ENCODE measurements at places on chromosomes 1 and 21. TPM values are rescaled to one million over a fixed set of nuclear protein-coding genes. Genes with fewer than 3 reads are reported as not detected.

MASP2 gene
- polyA plus RNA-seq, result 5.8 TPM

TRIM17 gene
- polyA plus RNA-seq, result 1.3 TPM

GRCh38 chr1:179808503-179808902 is 65.4 kb downstream of the FAM163A start:
- DNase-seq, result no peak
- peaks cover 13% of the 10 kb centered on the region for H3K4me1 ChIP-seq
- H3K36me3 ChIP-seq, result no peaks in the 10 kb centered on the region
- no peaks in the 10 kb centered on the region for H3K27me3 ChIP-seq
- no peak overlapping the region for H3K4me3 ChIP-seq

- H3K36me3 ChIP-seq, result no peaks in the 10 kb centered on the region
- no peak overlapping the region for H3K4me3 ChIP-seq
- no peak for DNase-seq
Observed at GRCh38 chr1:87851490-87851889, 522.8 kb downstream of the LMO4 start.

- H3K27me3 ChIP-seq, result peaks cover 2% of the 10 kb centered on the region
- H3K27ac ChIP-seq, result no peak overlapping the region
- no peak overlapping the region for H3K4me3 ChIP-seq
- H3K4me1 ChIP-seq, result peaks cover 23% of the 10 kb centered on the region
- no peaks in the 10 kb centered on the region for H3K36me3 ChIP-seq
Observed at GRCh38 chr1:157150631-157151030, 12.4 kb upstream of the ETV3 start.

TMEM52 gene
- 18.5 TPM for polyA plus RNA-seq

DNA sequence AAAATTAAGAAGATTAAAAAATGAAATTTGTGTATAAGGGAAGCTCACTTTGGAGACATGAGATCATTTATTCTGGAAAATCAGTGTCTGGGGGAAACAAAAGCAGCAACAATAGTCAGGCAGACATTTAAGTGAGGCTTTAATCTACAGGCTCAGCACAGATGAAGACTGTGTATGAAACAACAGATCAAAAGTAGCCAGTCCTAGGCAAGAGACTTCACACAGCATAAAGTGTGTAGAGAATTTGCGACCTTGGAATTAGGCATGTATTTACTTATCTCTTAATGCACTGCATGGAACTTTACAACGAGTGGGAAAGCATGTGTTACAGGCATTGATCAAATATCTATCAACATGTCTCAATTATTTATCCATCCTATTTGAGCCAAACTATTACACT is 1099.9 kb downstream of the PLA2G4A start:
- no peak overlapping the region for H3K27ac ChIP-seq

GRCh38 chr1:66292944-66293343 is 241.0 kb upstream of the SGIP1 start:
- H3K4me3 ChIP-seq, result no peak overlapping the region
- no peaks in the 10 kb centered on the region for H3K4me1 ChIP-seq
- DNase-seq, result no peak
- no peaks in the 10 kb centered on the region for H3K36me3 ChIP-seq

- H3K36me3 ChIP-seq, result no peaks in the 10 kb centered on the region
- H3K4me3 ChIP-seq, result no peak overlapping the region
- no peak overlapping the region for H3K27ac ChIP-seq
- no peak for DNase-seq
Observed at GRCh38 chr21:34958040-34958439, 91.1 kb downstream of the RUNX1 start.

DNA sequence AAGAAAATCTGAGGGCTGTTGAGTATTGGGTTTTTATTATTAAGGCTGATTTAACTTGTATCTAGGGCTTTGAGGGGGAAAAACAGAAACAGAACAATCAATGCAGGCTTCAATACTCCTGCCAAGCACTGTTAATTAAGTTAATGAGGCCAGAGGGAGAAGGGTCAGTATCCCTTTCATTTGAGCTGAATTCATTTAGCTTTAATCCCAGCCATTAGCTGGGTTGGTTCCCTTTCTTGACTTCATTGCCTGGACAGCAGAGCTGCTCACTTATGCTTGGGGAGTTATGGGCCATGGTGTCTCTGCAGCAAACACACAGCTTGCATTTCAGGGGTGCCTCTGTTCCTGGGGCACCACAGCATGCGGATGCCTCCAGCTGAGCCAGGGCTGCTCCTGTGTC is 16.3 kb downstream of the TLR5 start:
- no peak overlapping the region for H3K4me3 ChIP-seq
- H3K36me3 ChIP-seq, result no peaks in the 10 kb centered on the region
- no peak overlapping the region for H3K27ac ChIP-seq
- DNase-seq, result no peak

DNA sequence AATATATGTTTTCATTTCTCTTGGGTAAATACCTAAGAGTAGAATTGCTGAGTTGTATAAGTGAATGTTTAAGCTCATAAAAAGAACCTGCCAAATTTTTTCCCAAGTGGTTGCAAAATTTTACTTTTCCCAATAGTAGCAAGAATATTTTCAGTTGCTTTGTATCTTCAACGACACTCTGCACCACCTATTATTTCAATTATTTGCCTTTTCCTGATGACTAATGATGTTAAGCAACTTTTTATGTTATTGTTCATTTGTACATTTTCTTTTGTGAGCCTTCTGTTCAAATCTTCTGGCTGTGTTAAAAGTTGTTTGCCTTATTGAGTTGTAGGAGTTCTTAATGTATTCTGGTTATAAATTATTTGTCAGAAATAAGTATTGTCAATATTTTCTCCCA is 299.1 kb upstream of the NRIP1 start:
- no peaks in the 10 kb centered on the region for H3K36me3 ChIP-seq
- H3K27ac ChIP-seq, result no peak overlapping the region
- no peaks in the 10 kb centered on the region for H3K27me3 ChIP-seq
- H3K4me1 ChIP-seq, result no peaks in the 10 kb centered on the region
- no peak for DNase-seq
- H3K4me3 ChIP-seq, result no peak overlapping the region

DNA sequence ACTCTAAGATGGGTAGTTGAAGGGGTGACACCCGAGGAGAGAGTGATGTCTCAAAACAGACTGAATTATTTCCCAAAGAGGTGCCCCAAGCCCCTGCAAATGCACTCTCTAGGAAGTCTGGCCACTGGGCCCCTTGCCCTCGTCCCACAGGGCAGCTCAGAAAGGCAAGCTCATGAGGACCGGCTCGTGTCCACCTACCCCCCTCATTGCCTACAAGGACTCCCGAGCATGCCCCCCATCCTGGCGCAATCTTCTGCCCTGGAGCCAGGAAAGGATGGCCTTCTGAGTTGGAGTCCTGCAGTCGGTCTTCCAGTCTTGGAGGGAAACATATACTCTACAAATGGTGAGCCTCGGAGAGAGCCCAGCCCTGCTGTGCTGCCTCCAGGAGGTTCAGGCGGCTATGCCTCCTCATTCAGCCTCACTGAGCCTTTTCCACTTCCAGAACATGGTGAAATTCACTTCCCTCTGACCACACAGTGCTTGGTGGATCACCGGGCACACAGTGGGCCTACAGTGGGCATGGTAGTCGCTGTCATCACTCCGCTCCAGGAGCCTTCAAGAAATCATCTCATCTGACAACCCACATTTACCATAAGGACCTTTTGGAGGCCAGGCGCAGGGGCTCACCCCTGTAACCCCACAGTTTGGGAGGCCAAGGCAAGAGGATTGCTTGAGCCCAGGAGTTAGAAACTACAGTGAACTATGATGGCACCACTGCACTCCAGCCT is 5.8 kb upstream of the WNT3A start:
- DNase-seq, result no peak
- H3K4me3 ChIP-seq, result no peak overlapping the region
- peaks cover 2% of the 10 kb centered on the region for H3K4me1 ChIP-seq

DNA sequence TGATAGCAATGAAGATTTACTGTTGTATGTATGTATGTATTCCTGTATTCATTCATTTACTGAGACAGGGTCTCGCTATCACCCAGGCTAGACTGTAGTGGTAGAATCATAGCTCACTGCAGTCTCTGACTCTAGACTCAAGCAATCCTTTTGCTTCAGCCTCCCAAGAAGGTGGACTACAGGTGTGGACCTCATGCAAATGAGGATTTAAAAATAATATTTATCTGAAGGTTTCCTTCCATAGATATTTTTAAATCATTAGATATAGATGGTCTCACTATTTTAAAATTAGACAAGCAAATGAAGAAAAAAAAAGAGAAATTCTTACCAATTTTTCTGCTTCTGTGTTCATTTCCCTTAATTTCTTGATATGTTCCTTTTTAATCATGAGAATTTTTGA is 27.0 kb downstream of the MIXL1 start:
- no peaks in the 10 kb centered on the region for H3K27me3 ChIP-seq
- H3K27ac ChIP-seq, result no peak overlapping the region
- H3K4me3 ChIP-seq, result no peak overlapping the region
- peaks cover 3% of the 10 kb centered on the region for H3K36me3 ChIP-seq
- H3K4me1 ChIP-seq, result no peaks in the 10 kb centered on the region
- DNase-seq, result no peak

DNA sequence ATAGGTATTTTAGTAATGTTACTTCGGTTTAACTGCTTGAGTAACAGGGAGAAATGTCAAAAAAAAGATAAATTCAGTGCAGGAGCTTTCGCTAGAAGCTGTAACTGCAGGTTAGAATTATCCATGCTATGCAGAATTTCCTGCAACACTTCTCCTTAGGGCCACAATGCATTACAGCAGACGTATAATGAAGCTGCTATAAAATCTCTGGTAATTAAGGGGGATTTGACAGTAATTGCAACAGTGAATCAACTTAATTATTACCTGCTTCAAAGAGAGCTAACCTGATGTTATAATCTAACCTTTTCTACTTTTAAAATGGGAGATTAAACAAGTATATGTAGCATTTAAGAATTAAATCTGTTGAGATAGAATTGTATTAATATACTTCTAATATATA is 92.6 kb downstream of the ATG4C start:
- no peak overlapping the region for H3K27ac ChIP-seq
- no peaks in the 10 kb centered on the region for H3K4me1 ChIP-seq
- H3K27me3 ChIP-seq, result no peaks in the 10 kb centered on the region
- H3K4me3 ChIP-seq, result no peak overlapping the region

DNA sequence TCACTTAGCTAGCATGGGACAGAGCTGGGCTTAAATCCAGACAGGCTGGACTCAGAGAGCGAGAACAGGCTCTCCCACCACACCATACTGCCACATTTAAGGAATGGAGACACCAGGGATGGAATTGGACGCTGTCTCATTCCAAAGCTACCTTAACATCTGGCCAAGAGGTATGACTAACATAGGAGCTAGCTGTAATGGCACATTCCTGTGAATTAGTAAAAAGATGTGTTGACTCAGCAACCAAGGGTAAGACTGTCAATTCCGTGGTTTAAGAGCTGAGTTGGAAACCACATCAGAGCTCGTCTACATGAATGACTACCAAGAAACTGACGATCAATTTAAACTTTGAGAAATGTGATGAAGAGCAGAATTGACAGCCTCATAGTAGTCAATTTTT is 8.3 kb upstream of the TNFRSF9 start:
- H3K36me3 ChIP-seq, result no peaks in the 10 kb centered on the region
- peaks cover 17% of the 10 kb centered on the region for H3K27me3 ChIP-seq
- H3K4me3 ChIP-seq, result no peak overlapping the region
- H3K4me1 ChIP-seq, result no peaks in the 10 kb centered on the region
- H3K27ac ChIP-seq, result no peak overlapping the region

DNA sequence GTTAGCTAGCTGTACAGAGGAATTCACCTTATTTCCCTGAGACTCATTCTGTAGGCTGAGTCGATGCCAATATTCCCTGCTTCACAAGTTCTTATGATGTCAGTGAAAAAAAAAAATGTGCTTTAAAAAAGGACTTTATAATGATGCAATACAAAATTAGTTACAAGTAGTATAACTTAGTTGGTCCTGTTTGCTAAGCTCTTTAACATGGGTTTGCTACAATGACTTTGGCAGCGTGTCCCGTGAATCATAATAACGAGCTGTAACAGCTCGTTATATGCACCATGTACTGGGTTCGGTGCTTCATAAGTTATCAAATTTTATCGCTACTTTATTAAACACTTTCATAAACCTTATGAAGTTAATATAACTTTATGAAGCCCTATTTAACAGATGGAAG is 349.7 kb downstream of the LMX1A start:
- DNase-seq, result no peak
- H3K36me3 ChIP-seq, result no peaks in the 10 kb centered on the region
- H3K27ac ChIP-seq, result no peak overlapping the region
- H3K27me3 ChIP-seq, result no peaks in the 10 kb centered on the region

DNA sequence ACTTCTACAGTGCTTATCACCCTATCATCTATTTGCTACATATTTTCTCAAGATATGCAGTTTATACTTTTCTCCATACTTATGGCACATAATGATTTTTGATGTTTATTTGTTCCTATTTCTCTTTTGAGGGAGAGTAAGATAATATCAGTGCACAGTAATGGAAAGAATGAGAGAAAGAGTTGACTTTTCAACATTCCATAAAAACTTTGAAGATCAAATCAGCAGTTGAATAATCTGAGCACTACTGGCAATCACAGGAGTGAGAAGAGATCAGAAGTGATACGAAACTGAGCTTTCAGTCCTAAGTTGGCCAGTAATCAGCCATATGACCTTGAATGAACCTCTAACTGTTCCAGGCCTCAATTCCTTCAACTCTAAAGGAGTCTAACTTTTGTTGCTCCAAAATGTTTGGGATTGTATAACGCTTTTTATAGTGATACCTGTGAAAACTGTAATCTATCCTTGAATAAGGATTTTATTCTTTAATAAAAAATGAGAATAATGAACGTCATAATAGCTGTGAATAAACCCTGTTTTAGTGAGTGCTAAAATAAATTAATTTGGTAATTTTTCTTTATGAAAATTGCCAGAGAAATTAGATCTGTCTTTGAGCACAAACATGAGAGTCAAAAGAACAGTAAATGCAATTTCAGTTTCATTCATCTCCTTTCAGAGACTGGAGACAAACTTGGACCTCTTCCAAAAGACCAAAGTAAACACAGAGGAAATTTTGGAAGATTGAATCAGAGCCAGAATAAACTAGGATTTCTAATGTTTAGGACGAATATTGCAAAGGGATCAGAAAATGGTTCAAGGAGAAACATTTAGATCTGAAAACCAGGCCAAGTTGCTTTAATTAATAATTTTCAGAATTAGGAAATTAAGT is 309.9 kb downstream of the ADGRL2 start:
- H3K27me3 ChIP-seq, result no peaks in the 10 kb centered on the region
- no peaks in the 10 kb centered on the region for H3K36me3 ChIP-seq
- no peak overlapping the region for H3K27ac ChIP-seq
- no peak for DNase-seq
- no peaks in the 10 kb centered on the region for H3K4me1 ChIP-seq

GRCh38 chr1:22671999-22672398 is 19.0 kb downstream of the C1QB start:
- H3K27me3 ChIP-seq, result peaks cover 2% of the 10 kb centered on the region
- DNase-seq, result no peak
- H3K4me3 ChIP-seq, result no peak overlapping the region
- H3K36me3 ChIP-seq, result no peaks in the 10 kb centered on the region
- no peak overlapping the region for H3K27ac ChIP-seq

TMEM61 gene
- polyA plus RNA-seq, result 2.8 TPM

GRCh38 chr1:43232074-43232473 is 37.7 kb upstream of the TMEM125 start:
- H3K36me3 ChIP-seq, result no peaks in the 10 kb centered on the region
- no peak overlapping the region for H3K4me3 ChIP-seq
- DNase-seq, result no peak
- no peaks in the 10 kb centered on the region for H3K27me3 ChIP-seq

PADI6 gene
- polyA plus RNA-seq, result not detected
